ENCODE measurements at places on chromosomes 1 and 21. TPM values are rescaled to one million over a fixed set of nuclear protein-coding genes. Genes with fewer than 3 reads are reported as not detected.

GRCh38 chr1:181992072-181992471 is 69.4 kb downstream of the ZNF648 start:
- DNase-seq = no peak
- H3K36me3 ChIP-seq = no peaks in the 10 kb centered on the region
- H3K4me3 ChIP-seq = no peak overlapping the region
- no peaks in the 10 kb centered on the region for H3K27me3 ChIP-seq
- no peak overlapping the region for H3K27ac ChIP-seq

DNA sequence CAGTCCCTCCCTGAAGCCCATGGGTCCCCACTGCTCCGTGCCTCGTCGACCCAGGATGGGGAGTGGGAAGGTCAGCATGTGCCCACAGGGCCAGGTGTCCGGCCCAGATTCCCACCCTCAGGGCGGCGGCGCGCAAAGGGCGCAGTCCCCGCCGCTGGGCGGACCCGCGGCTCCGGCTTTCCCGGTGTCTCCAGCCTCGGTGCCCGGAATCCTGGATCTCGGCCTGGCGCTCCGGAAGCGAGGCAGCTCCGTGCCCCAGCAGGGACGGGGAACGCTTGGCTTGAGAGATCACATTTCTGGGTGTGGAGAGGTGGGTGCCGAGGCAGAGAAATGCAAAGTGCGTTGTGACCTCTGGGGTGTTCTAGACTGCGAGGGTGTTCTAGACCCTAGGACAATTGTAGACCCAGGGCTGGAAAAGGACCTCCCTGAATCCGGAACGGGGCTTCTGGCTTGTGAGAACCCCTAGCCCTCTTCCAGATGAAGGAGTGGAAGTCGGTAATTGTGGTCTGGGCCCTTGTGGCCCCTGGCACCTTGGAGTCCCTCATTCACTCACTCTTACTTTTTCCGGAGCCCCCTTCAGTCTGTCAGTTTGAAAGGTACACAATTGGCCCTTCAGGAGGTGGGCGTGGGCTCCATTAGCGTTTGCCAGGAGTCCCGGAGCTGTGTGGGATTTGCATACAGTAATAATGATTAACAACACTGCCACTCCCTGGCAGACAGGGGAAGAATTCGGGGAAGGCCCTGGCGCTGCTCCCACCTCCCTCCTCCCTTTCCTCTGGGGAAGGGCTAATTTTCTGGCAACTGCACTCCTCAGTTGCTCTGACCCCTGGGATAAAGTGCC is 1.6 kb upstream of the KCND3 start:
- no peaks in the 10 kb centered on the region for H3K4me1 ChIP-seq
- H3K4me3 ChIP-seq = peak overlapping the region; percentile 62
- no peak for DNase-seq
- no peaks in the 10 kb centered on the region for H3K36me3 ChIP-seq
- peak overlapping the region; percentile 65 for H3K27ac ChIP-seq
- H3K27me3 ChIP-seq = no peaks in the 10 kb centered on the region

GRCh38 chr1:94324178-94324544 is 86.8 kb upstream of the ARHGAP29 start:
- no peak overlapping the region for H3K4me3 ChIP-seq
- H3K36me3 ChIP-seq = no peaks in the 10 kb centered on the region
- H3K4me1 ChIP-seq = no peaks in the 10 kb centered on the region
- H3K27me3 ChIP-seq = no peaks in the 10 kb centered on the region

- H3K27ac ChIP-seq = no peak overlapping the region
- DNase-seq = no peak
- no peaks in the 10 kb centered on the region for H3K4me1 ChIP-seq
- no peaks in the 10 kb centered on the region for H3K36me3 ChIP-seq
Measured at GRCh38 chr1:171868217-171868803, 27.0 kb downstream of the DNM3 start.

DNA sequence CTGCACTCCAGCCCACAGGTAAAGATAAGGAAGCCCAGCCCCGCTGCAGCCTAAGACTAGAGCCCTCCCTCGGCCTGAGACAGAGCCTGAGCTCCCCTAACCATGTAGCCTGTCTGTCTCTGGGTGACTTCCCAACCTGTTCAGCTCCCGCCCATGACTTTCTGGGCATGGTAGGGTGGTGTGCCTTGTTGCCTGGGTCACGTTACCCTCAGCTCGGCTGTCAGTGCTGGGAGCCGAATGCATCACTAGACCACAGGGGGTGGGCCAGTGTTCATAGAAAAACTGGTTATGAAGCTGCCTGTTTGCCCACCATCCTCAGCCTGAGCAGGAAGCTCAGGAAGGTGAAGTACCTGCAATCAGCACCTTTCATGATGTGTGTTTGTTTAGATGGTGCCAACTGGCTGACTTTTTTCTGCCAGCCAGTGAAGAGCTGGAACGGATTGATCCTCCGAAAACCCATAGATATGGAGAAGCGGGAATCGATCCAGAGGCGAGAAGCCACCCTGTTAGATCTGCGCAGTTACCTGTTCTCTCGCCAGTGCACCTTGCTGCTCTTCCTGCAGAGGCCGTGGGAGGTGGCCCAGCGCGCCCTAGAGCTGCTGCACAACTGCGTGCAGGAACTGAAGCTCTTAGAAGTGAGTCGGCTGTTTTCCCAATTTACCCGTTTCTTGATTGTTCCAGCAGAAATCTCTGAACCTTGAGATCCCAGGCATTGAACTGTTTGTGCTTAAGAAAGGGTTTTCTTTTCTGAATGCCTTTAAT is 43.9 kb upstream of the PWP2 start:
- H3K36me3 ChIP-seq = peaks cover 80% of the 10 kb centered on the region
- no peak overlapping the region for H3K4me3 ChIP-seq
- no peak overlapping the region for H3K27ac ChIP-seq
- DNase-seq = no peak

DNA sequence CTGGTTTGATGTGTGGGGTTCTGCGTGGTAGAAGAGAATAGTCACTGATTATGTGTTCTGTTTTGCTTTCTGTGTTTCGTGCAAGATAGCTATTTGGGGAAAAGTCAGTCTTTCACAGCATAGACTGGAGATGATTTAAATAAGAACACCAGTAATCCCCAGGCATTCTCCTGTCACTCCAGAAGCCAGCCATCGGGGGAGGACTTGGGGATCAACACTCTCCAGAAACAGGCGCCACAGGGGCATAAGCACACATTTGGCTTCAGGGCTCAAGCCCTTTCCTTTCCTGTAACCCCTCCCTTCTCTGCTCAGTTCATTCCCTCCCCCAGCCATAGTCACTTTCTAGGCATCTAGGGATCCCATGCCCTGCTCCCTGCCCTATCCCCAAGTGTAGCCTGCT is 97.3 kb upstream of the BEND5 start:
- no peak overlapping the region for H3K27ac ChIP-seq
- H3K27me3 ChIP-seq = no peaks in the 10 kb centered on the region
- no peak for DNase-seq
- H3K4me3 ChIP-seq = no peak overlapping the region
- H3K4me1 ChIP-seq = no peaks in the 10 kb centered on the region

PSMB2 gene
- 45.2 TPM for total RNA-seq

LCE2A gene
- not detected for total RNA-seq

CTPS1 gene
- 104 TPM for total RNA-seq

Measured in Peyer's patch (tissue), 4 donors.